ENCODE measurements at places on chromosomes 16 and 17.

DNA sequence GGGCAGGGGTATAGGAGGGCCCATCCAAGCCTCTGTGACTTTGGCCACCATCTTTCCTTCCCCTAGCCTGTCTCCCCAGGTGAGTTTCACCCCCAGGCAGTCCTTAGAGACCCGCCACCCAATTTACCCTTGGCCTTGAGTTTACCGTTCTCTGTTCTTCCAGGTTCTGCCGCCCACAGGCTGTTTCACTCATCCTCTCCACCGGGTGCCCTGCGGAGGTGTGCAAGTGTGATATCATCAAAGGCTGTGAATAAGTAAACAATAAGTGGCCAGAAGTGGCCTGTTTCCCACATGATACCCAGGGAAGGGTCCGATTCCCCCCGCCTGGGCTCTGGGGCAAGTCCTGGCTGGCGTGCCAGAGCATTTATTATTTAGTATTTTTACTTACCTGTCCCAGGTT is 15.1 kb upstream of the TLCD3B start:
- no peak for DNase-seq

DNA sequence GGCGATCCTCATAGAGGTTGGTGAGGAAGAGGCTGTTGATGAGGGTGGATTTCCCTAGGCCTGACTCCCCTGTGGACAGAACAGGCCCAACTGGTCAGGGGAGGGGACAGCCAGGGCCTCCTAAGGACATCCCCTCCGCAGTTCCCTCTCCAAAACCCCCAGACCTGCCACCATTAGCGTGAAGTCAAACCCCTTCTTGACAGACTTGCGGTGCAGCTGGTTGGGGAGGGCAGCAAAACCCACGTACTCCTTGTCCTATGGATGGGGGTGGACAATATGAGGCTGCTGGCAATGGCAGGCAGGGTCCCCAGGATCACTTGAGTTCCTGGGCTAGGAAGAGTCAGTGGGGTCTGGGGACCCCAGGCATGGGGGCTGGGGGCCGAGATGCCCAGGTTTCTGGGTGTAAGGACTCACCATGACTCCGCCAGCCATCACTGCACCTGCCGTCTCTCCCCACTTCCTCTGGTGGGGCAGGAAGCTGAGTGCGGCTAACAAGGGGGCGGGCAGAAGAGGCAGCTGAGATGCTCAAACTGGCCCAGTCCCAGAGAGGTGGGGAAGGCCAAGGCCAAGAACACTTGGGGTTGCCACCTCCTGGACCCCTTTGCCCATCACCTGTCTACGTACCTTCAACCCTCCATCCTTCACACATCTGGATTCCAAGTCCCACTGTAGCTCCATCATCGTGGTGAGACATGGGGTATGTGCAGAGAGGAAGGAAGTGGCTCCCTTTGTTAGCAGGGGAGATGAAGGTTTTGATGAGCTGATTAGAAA is at the start of gene SEPTIN1:
TSS of gene SEPTIN1 (minus strand) at position 451 of the 771 bp plus-strand sequence. CDS start at position 432, 19 bp downstream.
- DNase-seq: no peak

GRCh38 chr16:50900391-50900942 is 158.6 kb downstream of the CYLD start:
- no peak for DNase-seq

DNA sequence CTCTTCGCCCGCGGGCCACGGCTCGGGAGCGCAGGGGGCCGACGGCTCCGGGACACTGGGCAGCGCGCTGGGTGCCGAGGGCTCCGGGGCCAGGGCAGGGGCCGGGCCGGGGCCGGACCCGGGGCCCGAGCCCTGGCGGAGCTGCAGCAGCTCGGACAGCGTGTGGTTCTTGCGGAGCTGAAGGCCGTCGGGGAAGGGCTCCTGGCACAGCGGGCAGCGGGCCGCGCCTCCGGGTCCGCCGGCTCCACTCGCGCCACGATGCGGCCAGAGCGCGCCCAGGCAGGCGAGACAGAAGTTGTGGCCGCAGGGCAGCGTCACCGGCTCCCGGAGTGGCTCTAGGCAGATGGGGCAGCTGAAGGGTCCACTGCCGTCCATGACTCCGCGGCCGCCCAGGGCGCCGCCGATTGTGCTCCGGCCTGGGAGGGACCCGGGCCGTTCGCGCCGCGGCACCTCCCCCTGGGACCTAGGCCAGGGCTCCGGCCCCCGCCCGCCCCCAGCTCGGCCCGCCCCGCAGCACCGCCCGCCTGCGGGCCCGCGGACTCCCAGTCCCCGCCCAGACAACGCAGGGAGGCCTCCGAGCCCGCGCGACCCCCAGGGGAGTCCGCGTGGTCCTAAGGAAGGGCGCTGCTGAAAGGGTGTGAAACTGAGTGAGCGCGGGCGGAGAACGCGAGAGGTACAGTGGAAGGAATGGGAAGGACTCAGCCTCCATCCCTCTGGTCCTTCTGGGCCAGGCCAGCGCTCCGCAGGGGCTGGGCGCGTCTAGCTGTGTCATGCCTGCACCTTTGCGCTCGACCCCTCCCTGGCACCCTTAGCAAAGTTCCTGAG is at the start of gene TRIM47:
TSS of gene TRIM47 (minus strand) at position 408 of the 825 bp plus-strand sequence. CDS start at position 375, 33 bp downstream.
- no peak for DNase-seq

DNA sequence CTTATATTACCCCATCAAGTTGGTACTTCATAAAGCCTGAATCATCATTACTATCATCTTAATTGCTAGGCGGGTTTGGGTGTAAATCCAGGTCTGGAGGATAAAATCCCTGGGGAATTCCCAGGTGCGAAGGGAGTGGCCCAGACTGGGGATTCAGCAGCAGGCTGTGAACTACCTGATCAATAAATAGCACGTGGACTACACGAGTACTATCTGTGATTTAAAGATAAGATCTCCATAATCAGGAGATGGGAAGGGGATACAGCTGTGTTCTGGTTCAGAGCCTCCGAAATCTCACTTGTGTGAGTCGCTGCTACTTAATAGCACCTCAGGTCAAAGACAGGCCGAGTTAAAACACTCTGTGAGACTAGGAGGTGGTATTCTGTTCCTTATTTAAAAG is 512.6 kb upstream of the ZFHX3 start:
- no peak for DNase-seq

GRCh38 chr16:1121601-1122397 is 25.8 kb upstream of the C1QTNF8 start:
- DNase-seq: no peak

DNA sequence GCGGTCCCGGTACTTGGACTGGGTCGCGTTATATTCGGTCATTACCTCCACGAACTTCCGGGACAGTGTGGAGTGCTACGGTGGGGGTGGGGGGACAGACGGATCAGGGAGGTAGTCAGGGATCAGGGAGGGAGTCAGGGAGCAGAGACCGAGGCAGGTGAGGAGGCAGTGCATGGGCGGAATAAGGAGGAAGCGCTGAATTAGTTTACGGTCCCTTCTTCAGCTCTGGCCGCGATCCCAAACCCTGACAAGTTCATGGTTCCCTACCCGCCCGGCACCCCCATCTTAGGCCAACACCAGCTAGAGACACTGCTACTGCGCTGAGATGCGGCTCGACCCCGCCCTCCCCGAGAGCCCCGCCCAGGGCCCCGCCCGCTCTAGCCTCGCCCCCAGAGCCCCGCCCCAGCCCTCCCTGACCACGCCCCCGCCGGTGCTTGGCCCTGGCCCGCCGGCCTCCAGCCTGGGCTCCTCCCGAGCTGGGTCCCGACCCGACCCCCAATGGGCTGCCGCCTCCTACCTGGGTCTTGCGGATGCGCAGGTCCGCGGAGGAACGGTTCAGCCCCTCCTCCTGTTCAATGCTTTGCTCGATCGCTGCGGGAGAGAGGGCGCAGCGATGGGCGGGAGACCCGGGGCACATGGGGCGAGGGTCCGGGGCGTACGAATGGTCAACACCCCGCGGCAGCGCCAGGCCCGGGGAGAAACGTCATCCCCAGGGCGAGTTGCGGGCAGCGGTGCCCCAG is 12.1 kb downstream of the HSD3B7 start:
- peak; percentile 43 for DNase-seq

DNA sequence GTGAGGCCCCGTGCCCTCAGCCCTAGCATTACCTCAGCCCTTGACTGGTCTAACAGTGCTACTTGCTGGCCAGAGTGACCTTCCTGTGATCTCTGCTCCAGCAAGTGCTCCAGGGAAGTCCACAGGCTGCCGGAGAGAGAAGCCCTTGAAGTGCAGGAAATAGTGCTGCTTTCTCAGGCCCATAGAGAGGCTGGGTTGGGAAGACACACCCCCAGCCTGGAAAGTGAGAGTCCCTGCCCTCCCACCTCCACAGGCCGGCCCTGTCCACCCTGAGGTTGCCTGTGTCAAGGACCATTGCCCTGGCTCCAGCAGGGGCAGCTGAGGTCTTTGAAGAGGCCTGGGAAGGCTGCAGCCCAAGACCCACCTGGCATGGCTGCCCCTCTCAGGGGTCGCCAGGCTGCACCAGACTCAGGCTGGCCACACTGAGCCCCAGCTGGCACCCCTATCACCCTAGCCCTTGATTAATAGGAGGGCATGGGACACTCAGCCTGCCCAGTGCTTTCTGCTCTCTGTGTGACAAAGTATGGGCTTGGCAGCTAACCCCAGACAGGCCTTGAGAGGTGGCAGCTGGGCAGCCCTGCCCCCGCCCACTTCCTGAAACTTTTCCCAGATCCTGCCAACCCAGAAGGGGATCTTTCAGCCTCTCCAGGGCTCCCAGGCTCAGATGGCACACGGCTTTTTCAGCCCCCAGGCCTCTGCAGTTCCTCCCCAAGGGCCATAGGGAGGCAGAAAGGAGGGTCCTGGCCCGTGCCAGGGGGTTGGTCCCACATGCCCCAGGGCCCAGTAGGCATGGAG is 21.7 kb downstream of the ATP6V0D1 start:
- DNase-seq: peak; percentile 12

- DNase-seq: no peak
Measured at GRCh38 chr16:30767767-30768465, 5.8 kb downstream of the RNF40 start.

DNA sequence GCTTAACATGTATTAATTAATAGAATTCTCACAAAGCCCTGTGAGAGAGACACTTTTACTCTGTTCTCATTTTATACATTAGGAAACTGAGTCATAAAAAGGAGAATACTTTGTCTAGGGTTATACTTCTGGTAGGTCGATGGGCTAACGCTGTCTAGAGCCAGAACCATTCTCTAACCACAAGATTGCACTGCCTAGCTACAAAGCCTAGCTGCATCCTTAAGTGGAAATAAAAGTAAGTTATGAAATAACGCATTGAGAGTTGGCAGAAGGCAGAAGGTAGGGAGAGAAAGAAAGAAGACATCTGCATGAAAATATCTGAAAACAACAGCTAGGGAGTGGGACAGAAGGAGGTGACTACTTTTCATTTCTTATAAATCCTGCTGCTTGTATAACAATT is 33.2 kb downstream of the IRX6 start:
- DNase-seq: no peak

DNA sequence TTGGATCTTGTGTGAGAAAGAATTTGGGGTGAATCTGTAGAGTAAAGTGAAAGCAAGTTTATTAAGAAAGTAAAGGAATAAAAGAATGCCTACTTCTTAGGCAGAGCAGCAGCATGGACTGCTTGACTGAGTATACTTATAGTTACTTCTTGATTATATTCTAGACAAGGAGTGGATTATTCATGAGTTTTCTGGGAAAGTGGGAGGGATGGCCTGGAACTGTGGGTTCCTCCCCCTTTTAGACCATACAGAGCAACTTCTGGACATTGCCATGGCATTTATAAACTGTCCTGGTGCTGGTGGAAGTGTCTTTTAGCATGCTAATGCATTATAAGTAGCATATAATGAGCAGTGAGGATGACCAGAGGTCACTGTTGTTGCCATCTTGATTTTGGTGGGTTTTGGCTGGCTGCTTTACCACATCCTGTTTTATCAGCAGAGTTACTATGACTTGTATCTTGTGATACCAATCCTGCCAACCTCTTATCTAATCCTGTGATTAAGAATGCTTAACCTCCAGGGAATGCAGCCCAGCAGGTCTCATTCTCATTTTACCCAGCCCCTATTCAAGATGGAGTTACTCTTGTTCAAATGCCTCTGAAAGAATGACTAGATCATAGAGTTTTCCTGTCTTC is 58.7 kb downstream of the HSD17B2 start:
- no peak for DNase-seq

GRCh38 chr16:78324649-78325285 is 225.3 kb downstream of the WWOX start:
- DNase-seq: no peak

DNA sequence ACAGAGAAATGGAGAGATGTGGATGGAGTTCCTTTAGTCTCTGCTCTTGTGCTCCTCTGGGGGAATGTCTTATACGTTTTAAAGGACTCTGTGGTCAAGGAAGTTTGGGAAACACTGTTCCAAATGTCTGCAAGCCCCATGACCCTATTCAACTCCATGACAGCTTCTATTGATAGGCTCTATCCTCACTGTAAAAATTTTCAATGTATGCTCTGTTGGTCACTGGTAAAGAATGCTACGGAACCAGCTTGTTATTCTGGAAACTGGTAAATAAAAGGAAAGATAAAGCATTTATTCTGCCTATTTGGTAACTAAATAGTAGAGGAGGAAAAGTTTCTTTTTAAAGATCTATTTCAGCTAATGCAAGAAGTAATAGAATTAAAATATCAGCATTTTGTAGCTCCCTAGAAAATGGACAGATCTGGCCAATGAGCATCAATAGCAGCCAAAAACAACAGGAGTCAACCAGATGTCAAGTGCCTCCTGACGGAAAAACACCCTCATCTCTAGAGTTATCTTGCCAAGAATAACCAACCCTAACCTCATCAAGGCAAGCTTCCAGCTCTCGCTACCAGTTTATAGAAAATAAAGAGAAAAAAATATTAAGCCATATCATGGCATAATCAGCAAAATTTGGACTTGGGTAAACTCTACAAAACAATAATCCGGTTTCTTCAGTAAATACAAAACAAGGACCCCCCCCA is 16.1 kb downstream of the GDE1 start:
- no peak for DNase-seq

GRCh38 chr16:78523212-78523985 is 423.9 kb downstream of the WWOX start:
- DNase-seq: no peak

DNA sequence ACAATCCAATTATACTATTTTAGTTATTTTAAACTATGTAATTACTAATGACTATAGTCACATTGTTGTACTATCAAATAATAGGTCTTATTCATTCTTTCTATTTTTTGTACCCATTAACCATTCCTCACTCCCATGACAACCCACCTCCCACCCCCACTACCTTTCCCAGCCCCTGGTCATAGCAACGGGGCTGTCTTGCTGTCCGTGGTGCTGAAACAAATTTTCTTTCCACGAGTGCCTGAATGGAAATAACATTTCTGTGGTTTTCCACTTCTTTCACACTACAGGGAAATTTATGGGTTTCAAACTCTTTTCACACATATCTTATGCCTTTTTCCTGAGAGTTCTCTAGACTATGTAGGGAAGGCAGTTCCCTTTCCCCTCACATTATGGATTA is 326.6 kb downstream of the PHKB start:
- no peak for DNase-seq

- DNase-seq: no peak
Measured at GRCh38 chr16:23640615-23640930, 537 bp downstream of the PALB2 start.

DNA sequence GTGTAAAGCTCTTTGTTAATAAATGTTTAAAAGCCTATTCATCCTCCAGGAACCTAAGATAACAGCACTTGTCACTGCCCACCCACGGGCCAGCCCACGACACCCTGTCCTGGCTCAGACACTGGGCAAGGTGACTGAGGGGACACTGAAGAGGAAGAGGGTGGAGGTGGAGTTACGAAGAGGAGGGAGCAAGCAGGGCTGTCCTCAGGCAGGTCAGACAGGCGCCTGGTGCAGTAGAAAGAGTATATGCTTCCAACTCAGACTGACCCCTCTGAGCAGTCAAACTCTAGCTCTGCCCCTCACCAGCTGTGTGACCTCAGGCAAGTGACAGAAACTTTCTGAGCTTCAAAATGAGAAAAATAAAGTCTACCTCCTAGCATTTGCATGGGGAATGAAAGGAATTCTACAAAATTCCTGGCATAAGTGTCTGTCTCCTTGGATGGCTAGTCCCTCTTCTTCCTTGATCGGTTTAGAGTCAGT is 22.8 kb downstream of the TEX2 start:
- no peak for DNase-seq

GRCh38 chr17:39143552-39144093 is 7.8 kb downstream of the PLXDC1 start:
- DNase-seq: no peak
